ENCODE measurements at places on chromosomes 11 and 22.

DNA sequence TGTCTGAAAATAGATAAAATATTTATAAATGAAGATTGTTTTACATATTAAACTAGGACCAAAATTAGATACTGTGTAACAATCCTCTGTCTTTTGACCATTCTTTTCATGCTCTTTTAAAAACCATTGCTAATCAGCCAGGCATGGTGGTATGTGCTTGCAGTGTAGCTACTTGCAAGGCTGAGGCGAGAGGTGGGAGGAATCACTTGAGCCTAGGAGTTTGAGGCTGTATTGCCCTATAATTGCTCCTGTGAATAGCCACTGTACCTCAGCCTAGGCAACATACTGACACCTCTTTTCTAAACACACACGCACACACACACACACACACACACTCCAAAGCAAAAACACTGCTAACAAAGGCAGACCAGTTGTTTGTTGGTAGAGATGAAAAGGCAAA lies 259.2 kb downstream of the JRKL start:
- DNase-seq: no peak

DNA sequence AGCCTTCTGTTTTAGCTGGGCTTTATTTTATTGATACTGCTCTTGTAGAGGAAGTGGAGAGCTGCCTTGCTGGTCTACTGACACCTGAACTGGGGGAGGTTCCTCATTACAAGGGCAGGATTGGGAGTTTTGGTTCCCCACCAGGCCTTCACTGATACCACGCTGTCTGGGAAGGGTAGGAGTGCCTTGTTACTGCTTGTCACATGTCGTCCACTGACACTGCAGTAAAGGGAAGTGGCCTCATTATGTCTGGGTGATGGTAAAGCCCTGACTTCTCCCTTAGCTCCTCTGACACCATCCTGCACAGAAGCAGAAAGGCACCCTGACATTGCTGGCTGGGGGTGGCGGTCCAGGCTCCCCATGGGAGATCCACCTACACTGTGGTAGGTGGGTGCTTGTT lies 38.7 kb upstream of the ELF5 start:
- DNase-seq: no peak

DNA sequence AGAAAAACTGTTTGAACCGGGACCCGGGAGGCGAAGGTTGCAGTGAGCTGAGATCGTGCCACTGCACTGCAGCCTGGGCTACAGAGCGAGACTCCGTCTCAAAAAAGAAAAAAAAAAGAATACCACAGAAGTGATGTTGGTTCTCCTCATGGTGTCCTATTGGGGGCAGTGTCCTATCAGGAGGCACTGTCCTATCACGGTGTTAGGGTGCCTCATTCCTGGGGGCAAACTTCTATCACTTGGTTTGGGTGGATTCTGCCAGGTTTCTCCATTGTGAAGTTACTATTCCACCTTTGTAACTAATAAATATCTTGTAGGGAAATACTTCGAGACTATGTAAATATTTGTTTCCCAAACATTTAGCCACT lies 19.6 kb downstream of the PRR14L start:
- DNase-seq: no peak

- DNase-seq: no peak
Observed at GRCh38 chr22:37233751-37234631, 10.1 kb downstream of the RAC2 start.

- peak; percentile 71 for DNase-seq
Observed at GRCh38 chr11:6233984-6234386, 451 bp downstream of the FHIP1B start.

DNA sequence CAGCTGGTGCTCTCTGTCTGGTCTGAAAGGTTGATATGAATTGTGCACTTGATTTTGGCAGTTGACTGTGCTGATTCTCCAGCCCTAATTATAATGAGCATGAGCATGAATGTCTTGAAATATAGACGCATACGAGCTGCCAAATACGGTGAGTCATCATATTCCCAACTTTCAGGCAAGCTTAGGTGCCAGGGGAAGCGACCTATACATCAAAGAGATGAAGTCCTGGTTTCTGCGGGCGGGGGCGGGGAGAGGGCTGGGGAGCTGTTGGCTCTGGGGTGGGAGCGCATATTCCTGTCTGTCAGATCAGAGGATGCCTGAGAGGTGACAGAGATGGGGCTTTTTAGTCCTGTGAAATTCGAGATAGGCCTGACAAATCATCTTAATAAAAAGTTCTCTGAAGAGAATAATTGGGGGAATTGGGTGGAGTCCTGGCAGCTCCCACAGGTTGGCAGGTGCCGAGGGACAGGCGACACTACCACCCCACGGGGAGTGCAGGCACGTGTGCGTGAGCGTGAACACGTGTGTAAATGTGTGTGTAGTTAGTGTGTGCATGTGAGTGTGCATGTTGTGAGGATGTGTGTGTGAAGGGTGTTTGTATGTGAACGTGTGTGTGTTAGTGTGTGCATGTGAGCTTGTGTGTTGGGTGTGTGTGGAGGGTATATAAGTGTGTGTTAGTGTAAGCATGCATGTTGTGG lies 865.3 kb downstream of the TBC1D22A start:
- peak; percentile 68 for DNase-seq

GRCh38 chr11:2942447-2942846 lies 13.2 kb upstream of the PHLDA2 start:
- DNase-seq: no peak

GRCh38 chr11:128645968-128646367 lies 47.9 kb upstream of the FLI1 start:
- no peak for DNase-seq

- no peak for DNase-seq
Observed at GRCh38 chr11:133306019-133306418, 226.3 kb downstream of the OPCML start.

DNA sequence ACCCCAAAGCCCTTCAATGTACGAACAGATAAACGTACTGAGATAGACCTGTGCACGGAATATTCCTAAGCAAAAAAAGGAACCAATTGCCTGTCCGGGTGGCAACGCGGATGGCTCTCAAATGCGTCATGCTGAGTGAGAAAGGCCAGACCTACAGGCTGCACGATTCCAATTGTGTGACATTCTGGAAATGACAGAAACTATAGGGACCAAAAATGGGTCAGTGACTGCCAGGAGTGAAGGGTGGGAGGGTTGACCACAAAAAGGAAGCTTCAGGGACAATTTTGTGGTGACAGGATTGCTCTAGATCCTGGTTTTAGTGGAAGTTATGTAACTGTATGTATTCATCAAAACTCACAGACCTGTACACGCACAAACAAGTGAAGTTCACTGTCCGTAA lies 24.0 kb upstream of the SYT8 start:
- DNase-seq: no peak

DNA sequence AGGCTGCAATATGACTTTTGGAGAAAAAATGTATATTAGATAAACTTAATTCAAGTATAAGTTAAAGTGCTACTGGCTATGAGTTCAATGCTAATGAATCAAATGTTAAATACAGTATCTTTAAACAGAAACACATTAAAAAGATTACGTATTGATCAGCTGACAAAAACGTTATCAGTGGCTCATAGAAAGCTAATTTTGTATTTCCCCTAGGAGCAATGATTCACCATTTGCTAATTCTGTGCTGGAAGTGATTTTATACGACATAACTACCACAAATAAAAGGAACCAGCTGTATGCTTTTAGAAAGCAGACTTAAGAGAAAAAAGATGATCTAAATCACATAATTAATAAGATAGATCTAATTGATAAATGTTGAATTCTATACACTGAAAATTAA lies 43.6 kb downstream of the MRE11 start:
- no peak for DNase-seq

DNA sequence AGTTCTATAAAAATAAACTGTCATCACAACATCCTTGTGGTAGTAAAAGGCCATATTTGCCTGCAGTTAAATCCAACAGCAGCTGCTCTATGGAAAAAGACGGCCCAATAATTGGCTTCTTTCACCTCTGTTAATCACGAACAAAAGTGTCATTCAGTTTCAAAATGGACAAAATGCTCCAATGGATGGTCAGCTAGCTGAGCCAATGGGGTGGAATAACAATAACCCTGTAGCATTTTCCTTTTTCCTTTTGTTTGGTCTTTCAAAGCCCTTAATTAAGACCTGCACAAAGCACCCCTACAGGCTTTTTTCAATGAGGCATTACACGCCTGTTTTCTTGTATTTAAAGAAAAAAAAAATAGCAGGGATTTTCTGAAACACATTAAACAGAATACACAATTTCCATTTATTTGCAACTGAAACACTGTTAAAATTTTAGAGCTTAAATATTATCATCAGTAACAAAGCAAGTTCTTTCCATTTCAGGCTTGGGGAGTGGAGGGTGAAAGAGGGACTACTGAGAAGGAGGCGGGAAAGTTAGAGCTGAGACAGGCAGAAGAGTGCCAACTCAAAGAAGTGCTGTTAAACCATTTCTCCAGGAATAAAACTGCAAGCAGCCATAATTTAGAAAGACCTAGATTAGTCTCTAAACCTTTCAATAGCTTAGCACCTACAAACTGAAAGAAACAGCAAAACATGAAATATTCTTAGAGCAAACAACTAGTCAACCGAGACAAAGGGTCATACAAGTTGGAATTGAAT lies 28.7 kb downstream of the LGR4 start:
- peak; percentile 99 for DNase-seq

DNA sequence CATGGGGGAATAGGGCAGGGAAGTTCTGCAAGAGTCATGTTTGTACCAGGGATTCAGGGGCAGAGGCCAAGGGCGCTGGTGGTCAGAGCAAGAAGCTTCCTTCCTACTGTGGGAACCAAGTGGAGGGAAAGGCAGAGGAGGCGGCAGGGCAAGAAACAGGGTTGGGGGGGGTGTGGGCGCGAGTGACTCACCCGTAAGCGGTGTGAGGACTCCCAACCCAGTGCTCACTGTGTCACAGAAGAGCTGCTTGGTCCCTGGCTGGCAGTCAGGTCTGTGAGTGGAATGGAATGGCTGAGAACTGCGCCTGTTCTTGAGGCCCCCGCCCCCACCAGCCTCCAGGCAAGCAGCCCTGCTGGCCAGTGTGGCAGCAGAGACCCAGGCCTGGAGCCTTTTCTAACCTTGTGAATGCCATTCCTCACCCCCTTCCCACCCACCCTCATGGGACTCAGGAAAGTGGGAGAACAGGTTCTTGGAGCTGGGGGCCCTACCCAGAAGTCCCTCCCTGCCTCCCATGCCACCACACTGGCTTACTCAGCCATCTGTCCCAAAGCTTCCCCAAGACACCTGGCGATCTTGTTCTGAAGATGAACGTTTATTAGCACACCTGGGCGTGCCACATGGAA lies 4.7 kb downstream of the LRRC10B start:
- peak; percentile 41 for DNase-seq

DNA sequence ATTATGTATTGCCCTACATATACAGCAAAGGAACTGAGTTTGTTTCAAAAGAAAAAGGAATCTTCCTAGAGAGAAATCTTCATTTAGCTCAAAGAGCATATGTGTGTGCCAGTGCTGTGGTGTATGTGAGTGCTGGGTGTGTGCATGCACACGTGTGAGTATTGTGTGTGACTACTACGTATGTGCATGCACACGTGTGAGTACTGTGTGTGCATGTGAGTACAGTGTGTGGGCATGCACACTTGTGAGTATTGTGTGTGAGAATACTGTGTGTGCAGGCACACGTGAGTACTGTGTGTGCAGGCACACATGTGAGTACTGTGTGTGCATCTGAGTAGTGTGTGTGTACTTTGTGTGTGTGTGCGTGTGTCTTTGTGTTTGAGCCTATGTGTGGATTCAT lies 651.0 kb upstream of the B3GAT1 start:
- no peak for DNase-seq

Data from NCI-H69 (cell line).